ENCODE measurements at places on chromosomes 12 and 14.

- no peak for DNase-seq
Measured at GRCh38 chr14:42921901-42922300, 1315.2 kb downstream of the LRFN5 start.

DNA sequence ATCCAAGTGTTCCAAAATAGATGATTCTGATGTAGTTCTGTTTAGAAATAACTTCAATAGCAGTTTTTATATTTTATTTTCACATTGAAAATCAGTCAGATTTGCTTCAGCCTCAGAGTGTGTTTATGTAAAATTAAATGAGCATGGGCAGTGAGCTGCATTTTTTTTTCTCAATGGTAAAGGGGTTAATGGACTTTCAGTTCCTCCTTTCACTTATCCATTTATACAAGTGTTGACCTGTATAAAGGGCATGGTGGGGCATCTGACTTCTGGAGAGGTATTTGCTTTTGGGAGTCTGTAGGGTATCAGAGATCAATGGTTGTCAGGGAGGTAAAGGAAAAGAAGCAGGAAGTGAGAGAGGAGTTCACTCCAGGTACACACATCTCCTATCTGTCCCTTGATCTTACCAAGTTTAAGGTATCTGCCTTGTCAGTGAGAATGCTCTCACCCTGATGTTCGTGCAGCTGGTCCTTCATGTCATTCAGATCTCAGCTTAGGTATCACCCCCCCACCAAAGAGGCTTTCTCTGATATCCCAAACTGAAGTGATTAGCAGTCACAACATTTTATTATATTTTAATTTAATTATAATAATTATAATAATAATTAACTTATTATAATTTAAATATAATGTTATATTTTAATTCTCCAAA lies 181.6 kb upstream of the LMNTD1 start:
- no peak for DNase-seq

DNA sequence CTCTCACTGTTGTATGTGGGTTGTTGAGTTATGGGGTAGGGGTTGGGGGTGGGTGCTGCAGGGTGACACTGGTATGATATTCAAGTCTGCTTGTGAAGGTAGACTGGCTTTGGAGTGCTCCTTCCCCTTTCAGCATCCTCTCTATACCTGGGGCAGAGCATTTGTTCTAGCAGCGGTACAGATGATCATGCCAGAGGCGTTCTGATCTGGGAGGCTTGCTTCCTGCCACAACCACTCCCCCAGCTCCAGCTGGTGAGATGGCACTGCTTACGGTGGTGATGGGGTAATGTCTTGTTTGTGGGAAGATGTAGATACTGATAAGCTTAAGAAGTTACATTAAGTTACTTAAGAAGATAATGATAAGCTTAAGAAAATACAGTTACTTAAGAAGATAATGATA lies 131.8 kb downstream of the ERC1 start:
- DNase-seq = no peak

DNA sequence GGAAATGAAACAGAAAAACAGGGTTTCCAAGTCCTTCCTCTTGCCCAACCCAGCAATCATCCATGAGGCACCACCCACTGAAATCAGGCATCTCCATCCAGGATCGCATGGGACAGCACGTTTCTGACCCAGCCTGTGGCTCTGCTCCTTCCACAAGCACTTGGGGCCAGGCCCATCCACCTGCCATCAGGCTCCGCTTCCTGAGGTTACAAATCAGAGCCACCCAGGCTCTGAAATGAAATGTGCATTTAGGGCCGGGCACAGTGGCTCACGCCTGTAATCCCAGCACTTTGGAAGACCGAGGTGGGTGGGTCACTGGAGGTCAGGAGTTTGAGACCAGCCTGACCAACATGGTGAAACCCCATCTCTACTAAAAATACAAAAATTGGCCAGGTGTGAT lies 717 bp upstream of the KRT78 start:
- no peak for DNase-seq

GRCh38 chr14:62894736-62895135 lies 150.5 kb downstream of the KCNH5 start:
- DNase-seq = no peak

DNA sequence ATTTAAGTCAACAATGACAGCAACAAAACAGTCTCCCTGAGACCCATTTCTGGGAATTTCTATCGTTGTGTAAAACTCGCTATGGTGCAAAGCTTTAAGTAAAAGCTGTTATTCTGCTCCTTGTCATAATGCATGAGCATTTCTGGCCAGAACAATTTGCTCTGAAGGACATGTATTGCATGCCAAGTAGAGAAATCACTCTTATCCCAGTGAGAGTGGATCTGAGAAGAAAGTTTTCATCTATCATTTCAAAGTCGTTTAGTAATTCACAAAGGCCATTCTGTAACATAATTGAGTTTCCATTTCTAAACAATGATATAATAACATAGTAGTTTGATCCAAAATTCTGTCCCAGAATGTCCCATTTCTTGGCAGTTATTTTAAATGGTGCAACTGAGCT lies 86.6 kb downstream of the TBC1D30 start:
- DNase-seq = no peak

- DNase-seq = no peak
Measured at GRCh38 chr14:50055461-50056228, 60.7 kb downstream of the VCPKMT start.

- DNase-seq = no peak
Measured at GRCh38 chr14:92581206-92581605, 67.6 kb downstream of the RIN3 start.

GRCh38 chr14:65772466-65772865 lies 359.9 kb downstream of the FUT8 start:
- no peak for DNase-seq

- peak; percentile 53 for DNase-seq
Measured at GRCh38 chr12:62631471-62632410, 165.1 kb downstream of the MON2 start.

GRCh38 chr12:26935636-26936378 lies 2.0 kb downstream of the INTS13 start:
- no peak for DNase-seq

DNA sequence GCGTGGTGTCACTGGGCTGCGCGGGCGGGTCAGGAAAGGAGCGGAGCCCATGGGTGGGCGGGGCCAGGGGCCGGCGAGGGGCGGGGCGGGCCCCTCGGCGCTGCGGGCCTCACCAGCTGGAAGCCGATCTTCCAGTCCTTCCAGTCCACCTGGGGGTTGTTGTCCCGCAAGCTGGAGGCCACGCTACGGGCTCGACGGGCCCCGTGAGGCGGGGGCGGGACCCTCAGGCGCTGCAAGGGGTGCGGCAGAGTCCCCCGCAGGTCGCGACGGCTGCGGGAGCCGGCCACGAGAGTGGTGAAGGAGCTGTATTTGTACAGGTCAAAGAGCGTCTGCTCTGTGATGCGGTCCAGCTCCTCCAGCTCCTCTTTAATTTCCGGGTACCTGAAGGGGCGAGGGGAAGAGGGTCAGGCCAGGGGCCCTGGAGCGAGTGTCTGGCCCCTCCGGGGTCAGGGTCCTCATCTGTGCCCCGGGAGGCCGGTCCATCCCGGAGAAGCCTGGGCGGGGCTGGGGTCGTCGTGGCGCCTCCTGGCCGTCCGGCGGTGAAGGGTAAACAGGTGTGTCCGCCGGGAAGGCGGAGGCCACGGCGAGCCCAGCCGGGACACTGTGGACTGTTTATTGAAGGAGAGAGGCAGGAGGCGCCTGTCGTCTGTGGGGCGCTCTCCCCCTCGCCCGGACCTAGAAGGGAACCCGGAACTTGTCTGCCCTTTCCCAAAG lies 11.9 kb downstream of the SCNN1A start:
- DNase-seq = no peak

- no peak for DNase-seq
Measured at GRCh38 chr14:104187931-104188726, 49.7 kb downstream of the KIF26A start.
